ENCODE measurements at places on chromosomes 7 and 10.

GRCh38 chr10:85124603-85125051 is 796.2 kb downstream of the CCSER2 start:
- no peak for DNase-seq

DNA sequence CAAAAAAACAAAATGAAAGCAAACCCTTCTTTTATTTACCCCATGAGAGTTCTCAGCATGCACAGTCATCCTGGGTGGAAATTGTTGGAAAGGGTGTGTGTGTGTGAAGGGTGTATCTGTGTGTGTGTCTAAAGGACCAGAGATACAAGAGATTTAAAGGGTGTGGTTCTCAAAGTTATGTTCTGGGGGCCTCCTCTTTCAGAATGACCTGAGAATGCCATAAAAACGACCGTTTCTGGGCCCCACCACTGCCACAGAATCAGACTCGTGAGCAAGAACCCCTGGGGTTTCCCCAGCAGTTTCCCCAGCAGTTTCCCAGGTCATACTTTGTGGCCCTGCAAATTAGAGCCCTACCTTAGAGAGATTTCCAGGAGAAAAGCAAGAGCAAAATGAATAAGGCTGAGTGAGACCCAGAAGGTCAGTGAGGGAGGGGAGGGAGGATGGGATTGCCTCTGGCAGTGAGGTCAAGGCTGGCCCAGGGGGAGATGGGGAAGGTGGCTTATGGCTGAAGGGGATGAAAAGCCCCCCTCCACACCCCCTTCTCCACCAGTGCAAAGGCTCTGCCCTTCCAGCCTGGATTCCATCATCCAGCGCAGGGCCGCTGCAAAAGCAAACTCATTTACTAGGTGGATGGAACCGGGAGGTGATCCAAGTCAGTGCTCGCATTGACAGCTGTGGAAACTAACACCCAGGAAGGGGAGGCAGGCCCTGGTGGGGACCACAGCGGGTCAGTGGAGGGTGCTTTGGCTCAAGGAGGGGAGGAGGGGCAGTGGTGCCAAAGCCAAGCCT is 10.2 kb downstream of the PYROXD2 start:
- no peak for DNase-seq

DNA sequence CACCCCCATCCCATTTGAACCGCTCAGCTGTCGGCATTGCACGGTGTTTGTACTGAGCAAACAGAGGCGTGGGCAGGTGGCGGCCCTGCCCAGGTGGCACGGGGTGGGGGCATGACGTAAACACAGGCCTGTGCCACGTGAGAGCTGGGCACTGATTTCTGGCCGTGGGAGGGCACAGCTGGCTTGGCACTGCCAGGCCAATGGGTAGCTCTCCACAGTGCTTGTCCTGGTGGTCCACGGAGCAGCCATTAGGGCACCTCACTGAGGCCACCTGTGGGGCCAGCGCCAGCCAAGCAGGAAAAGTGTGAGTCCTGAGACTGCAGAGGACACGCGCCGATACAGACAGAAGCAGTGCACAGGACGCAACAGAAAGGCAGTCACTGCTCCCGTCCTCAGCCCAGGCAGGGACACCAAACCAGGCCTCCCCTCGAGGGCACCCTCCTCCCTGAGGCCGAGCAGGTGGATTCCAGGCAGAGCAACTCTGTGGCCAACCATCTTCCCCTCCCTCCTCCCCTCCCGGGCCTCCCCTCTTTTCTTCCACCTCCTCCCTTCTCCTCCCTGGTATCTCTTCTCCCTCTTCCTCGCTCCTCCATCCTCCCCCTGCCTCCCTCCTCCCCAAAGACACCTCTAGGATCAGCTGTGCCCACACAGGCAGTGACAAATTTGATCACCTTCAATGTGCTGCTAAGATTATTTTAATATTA is 258.7 kb downstream of the ELFN1 start:
- DNase-seq = no peak

GRCh38 chr7:44491229-44491628 is 771 bp upstream of the NUDCD3 start:
- DNase-seq = no peak

DNA sequence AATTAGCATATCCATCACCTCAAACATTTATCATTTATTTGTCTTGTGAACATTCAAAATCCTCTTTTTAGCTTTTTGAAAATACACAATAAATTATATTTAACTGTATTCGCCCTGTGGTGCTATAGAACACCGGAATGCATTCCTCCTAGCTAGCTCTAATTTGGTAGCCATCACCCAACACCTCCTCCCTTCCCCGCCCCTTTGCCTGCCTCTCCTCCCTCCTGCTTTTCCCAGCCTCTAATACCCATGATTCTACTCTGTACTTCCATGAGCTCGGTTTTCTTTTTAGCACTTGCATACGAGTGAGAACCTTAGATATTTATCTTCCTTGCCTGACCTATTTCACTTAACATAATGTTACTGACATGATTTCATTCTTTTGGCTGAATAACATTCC is 80.1 kb downstream of the ANKRD26 start:
- DNase-seq = no peak

- no peak for DNase-seq
Observed at GRCh38 chr7:128453836-128454804, 1.6 kb upstream of the HILPDA start.

- DNase-seq = no peak
Observed at GRCh38 chr7:151601521-151602305, 82.0 kb upstream of the RHEB start.

DNA sequence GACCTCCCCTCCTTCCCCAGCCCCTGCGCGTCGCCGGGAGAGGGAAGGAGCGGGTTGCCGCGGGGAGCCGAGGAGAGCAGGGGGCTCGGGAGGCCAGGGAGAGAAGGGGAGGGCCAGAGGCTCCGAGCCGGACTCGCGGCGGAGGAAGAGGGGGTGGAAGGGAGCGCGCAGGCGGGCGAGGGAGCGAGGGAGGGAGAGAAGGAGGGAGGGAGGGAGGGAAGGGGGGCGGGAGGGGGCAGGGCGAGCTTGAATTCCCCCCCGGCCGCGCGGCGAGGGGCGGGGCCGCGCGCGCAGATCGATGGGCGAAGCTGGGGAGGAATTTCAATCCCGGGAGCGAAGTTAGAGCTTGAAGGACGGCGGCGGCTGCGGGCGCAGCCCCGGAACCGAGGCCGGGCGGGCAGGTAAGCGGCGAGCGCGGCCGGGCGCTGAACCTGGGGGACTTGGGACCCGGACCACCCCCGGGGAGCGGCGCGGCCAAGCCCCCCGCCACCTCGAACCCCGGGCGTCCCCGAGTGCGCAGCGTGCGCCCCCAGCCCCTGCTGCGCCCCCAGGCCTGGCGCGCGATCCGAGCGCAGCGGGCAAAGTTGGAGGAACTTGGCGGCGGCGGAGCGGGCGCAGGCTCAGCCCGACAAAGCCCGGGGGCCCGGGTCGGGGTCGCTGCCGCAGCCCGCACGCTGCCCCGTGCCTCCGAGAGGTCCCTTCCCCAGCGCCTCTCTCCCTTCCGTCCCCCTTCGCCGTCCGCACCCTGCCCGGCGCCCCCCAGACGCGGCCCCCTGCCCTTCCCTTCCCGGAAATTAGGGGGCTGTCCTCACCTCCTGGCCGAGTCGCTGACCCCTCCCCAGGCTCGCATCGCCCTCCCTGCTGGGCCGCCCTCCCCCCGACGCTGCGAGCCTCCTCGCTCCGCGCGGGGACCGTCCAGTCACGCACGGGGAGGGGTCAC is at the start of gene ELFN1:
Gene ELFN1 (plus strand): TSS at position 324 of the 940 bp plus-strand sequence. CDS start 74,320 bp downstream, outside the sequence.
- no peak for DNase-seq

- DNase-seq = no peak
Observed at GRCh38 chr7:97971120-97971989, 18.6 kb downstream of the OCM2 start.

DNA sequence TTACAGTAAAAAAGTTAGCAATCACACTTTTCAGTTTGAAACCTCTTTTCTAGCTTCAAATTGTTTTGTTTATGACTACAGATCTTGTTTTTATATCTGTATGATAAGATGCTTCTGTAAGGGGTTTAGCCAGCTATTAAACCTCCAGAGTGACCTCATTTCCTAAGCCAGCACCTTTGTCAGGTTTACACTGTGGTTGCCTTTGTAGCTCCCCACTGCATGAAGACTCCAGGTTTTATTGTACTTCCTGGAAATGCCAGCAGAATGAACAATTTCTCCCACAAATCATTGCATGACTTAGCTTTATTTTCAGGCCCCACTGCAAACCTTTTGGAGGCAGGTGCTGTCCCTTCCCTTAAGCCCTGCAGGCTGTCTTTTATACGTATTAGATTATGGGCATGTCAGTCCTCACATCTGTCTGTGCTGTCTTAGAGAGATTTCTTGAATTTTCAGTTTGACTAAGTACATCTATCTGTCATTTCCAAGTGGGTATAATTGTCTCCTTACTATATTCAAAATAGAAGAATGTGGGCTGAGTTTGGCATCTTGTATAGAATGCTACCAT is 8.2 kb upstream of the AGR3 start:
- DNase-seq = no peak

GRCh38 chr7:26005683-26006410 is 146.2 kb upstream of the NFE2L3 start:
- no peak for DNase-seq

DNA sequence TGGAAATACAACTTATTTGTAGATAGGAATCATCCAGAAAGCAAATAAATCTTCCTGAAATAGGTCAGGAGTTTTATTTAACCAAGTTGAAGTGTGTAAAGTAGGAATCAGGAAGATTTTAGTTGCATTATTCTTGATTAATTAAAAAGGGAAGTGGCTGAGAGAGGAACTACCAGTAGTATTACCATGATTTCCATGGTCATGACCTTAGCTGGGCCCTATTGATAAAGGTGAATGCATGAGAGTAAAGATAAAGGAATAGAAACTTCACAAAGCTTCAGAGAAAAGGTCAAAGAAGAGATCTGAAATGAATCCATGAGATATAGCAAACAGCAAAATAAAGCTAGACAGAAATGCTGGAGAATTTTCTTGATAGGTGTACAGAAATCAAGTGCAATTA is 46.2 kb upstream of the DLX6 start:
- no peak for DNase-seq

- no peak for DNase-seq
Observed at GRCh38 chr7:7190142-7190541, 7.8 kb downstream of the C1GALT1 start.

GRCh38 chr10:29857843-29858701 is 201.3 kb downstream of the JCAD start:
- no peak for DNase-seq

- peak; percentile 55 for DNase-seq
Observed at GRCh38 chr10:72340510-72341261, 14.0 kb downstream of the DNAJB12 start.

DNA sequence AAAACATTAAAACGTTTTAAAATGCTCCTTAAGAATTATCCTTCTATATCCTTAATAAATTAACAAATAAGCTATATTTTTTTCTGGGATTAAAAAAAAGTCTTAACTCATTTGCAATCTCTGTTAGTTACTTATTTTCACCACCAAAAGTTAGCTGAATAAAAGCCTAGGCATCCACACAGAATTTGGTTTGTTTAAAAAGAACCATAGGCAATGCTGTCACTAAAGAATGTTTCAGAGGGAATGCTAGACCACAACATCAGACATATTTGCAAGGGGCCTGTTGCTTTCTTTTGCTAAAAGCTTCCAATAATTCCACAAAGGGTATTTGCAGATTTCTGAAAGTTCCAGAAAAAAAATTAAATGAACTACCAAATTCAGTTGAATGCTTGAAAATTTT is 244.2 kb downstream of the POU6F2 start:
- no peak for DNase-seq

DNA sequence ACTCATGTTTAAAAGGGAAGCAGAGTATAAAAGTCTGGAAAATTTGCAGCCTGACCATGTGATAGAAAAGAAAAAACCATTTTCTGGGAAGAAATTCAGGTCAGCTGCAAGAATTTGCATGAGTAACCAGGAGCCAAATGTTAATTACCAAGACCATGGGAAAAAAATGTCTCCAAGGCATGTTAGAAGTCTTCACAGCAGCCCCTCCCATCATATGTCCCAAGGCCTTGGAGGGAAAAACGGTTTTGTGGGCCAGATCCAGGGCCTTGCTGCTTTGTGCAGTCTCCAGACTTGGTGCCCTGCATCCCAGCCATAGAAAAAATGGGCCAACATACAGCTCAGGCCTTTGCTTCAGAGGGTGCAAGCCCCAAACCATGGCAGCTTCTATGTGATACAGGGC is 1019.6 kb upstream of the SORCS1 start:
- DNase-seq = no peak

- DNase-seq = no peak
Observed at GRCh38 chr7:156927571-156928405, 21.7 kb upstream of the NOM1 start.

DNA sequence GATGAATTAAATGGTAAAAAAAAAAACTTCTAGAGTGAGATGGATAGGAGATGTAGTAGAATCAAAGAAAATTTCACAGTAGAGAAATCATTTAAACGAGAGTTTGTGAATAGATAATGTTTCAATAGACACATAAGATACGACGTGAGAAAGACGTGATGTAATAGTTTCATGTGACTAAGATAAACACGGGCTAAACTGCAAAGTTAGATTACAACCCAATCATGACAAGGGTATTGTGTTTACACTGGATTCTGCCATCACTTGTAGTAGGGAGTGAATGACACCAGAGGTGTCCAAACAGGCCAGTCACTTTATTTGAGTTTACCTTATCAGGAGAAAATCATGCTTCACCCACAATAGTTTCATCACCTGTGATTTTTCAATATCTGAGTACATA is 21.6 kb downstream of the SEMA3D start:
- no peak for DNase-seq

DNA sequence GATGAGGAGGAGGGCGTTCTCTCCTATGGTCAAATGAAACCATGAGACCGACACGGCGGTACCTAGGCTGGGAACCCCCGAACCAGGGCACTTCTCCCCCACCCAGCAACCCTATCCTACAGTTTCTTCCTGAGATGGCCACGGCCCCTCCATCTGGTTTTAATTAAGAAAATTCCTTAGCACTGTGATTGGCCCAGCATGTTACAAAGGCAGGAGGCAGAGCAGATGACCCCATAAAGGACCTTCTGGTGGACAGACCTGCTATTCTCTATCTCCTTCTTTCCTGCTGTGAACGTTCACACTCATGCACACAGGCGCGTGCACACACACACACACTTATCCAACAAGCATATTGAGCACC is 129.4 kb downstream of the RGS10 start:
- no peak for DNase-seq

- no peak for DNase-seq
Observed at GRCh38 chr7:139626817-139627216, 103.3 kb downstream of the CLEC2L start.

GRCh38 chr7:115210552-115210951 is 288.7 kb downstream of the MDFIC start:
- no peak for DNase-seq

GRCh38 chr10:118926903-118927302 is 102.6 kb upstream of the NANOS1 start:
- DNase-seq = no peak

- DNase-seq = no peak
Observed at GRCh38 chr10:69969977-69970376, 82.7 kb upstream of the MACROH2A2 start.

GRCh38 chr10:116105264-116105663 is 167.7 kb downstream of the GFRA1 start:
- DNase-seq = no peak

GRCh38 chr7:108246227-108246837 is 116.2 kb upstream of the LAMB4 start:
- no peak for DNase-seq

- DNase-seq = no peak
Observed at GRCh38 chr7:99011706-99012404, 132.1 kb downstream of the SMURF1 start.

- DNase-seq = no peak
Observed at GRCh38 chr10:85045046-85045445, 716.7 kb downstream of the CCSER2 start.

Data from stimulated activated CD8-positive, alpha-beta memory T cell treated with anti-CD3 and anti-CD28 coated beads, Interleukin-2, amount 100 ng/mL, for 1 hour (primary cell).